CD4-positive, alpha-beta T cell (primary cell): ENCODE measurements at places on chromosomes 12 and 14.

- peaks cover 5% of the 10 kb centered on the region for H3K27me3 ChIP-seq
- H3K36me3 ChIP-seq, result no peaks in the 10 kb centered on the region
- H3K4me1 ChIP-seq, result no peaks in the 10 kb centered on the region
- H3K27ac ChIP-seq, result no peak overlapping the region
- no peak overlapping the region for H3K4me3 ChIP-seq
- no peak for DNase-seq
These were observed 242.1 kb upstream of the NOS1 start for GRCh38 chr12:117603316-117604113.

GRCh38 chr14:95225251-95225887 is 68.0 kb upstream of the DICER1 start:
- no peaks in the 10 kb centered on the region for H3K36me3 ChIP-seq
- no peak overlapping the region for H3K4me3 ChIP-seq
- H3K27ac ChIP-seq, result no peak overlapping the region

DNA sequence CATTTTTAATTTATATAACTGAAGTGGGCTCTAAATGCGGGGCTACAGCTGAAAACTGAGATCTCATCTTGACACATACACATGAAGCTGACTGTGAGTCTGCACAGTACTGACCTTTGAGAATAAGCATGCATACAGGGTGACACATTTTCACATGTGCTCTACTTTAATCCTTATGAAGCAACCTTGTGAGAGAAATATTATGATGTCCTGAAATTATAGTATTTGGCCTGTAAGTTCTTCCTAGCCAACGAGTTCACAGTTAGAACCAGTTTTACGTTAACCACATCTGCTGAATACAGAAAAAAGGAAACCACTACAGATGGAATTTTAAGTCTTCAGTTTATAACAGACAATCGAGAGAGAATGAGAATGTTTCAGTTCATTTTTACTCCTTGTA is 70.3 kb downstream of the SPPL3 start:
- no peaks in the 10 kb centered on the region for H3K36me3 ChIP-seq
- no peak overlapping the region for H3K27ac ChIP-seq
- H3K27me3 ChIP-seq, result no peaks in the 10 kb centered on the region
- H3K4me3 ChIP-seq, result no peak overlapping the region

DNA sequence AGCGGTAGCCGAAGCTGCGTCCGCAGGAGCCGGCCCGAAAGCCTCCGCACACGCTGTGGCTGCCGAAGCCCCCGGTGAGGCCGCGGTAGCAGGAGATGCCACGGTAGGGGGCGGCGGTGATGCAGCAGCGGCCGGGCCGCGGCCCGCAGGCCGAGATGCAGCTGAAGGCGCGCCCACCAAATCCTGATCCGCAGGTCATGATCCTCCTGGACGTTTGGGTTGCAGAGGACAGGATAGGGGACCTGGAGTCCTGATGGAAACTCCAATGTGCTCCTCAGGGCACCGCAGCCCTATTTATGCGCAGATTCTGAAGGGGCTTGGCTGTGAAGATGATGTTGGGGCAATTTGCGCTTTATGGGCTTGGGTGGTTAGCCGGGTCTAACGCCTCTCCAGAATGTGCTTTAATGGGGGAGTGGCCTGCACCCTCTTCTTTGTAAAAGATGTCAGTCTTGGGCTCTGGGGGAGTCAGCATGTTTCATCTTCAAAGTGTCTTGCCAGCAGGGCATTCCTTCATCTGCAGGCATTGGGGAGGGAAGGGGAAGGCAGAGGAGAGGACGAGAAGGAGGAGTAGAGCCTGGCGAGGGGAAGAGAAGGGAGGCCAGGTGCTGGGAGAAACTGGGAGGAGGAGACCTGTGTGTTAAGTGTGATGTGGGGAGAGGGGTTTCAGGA is at the start of gene KRT81:
TSS of gene KRT81 (minus strand) at position 268 of the 669 bp plus-strand sequence. CDS start at position 199, 69 bp downstream.
- peaks cover 7% of the 10 kb centered on the region for H3K27me3 ChIP-seq
- H3K4me3 ChIP-seq, result no peak within 1 kb of the TSS
- no peak within 1 kb of the TSS for H3K27ac ChIP-seq
- no peak for DNase-seq

GRCh38 chr12:1812650-1813302 is 7.6 kb upstream of the LRTM2 start:
- no peak for DNase-seq
- H3K36me3 ChIP-seq, result no peaks in the 10 kb centered on the region
- H3K27ac ChIP-seq, result no peak overlapping the region
- peak overlapping the region; percentile 5 for H3K4me3 ChIP-seq

DNA sequence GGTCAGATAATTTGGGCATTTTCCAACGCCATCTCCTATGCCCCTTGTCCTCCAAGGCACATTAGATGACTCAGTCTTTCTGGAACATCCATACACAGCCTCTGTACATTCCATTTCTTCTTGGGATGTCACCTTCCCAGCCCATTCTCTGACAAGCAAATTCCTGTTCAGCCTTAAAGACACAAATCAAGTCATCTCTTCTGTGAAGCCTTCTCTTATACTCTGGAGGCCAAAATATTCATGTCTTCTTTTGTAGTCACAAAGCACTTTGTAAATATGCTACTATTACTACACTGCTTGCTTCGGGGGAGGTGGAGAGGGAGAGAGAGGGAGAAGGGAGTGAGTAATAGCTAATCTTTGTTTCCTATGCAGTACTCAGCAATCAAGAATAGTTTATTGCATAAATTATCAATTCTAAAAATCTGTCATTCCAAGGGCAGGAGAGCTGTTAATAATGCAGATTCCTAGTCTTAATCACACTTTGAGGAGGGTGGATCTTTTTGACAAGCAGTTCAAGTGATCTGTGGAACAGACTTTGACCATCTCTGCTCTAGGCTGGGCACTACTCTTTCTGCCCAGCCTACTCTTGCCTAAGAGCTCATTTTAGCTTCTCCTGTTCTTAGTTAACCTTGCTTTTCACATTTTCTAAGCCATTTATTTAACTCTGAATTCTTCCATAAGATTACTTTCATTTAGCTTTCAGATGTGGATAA is 27.9 kb downstream of the KCNMB4 start:
- H3K27me3 ChIP-seq, result no peaks in the 10 kb centered on the region
- no peak overlapping the region for H3K27ac ChIP-seq
- no peak overlapping the region for H3K4me3 ChIP-seq
- no peaks in the 10 kb centered on the region for H3K36me3 ChIP-seq
- DNase-seq, result no peak

GRCh38 chr14:51513281-51513680 is 138.4 kb upstream of the FRMD6 start:
- H3K4me3 ChIP-seq, result no peak overlapping the region
- no peaks in the 10 kb centered on the region for H3K27me3 ChIP-seq
- H3K4me1 ChIP-seq, result no peaks in the 10 kb centered on the region
- no peak overlapping the region for H3K27ac ChIP-seq

DNA sequence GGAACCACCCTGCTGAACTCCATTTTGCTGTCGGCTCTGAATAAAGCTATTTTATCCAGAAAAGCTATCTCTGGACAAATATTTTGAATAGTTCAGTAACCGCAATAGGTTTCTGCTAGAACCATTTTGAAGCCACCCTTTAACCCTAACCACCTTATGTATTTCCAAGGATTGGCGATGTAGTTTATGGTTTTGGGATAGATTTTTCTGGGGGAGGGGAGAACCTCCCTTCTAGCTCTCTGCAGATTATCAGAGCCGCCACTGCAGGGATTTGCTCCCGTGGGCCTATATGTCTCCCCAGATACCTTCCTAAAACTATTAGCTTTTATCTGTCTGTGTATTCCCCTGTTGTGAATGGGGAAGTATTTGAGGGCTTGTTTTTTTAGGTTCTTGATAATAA is 1.8 kb upstream of the TUBA1B start:
- peaks cover 10% of the 10 kb centered on the region for H3K36me3 ChIP-seq
- DNase-seq, result no peak
- H3K4me3 ChIP-seq, result no peak overlapping the region
- no peak overlapping the region for H3K27ac ChIP-seq
- peaks cover 27% of the 10 kb centered on the region for H3K4me1 ChIP-seq

DNA sequence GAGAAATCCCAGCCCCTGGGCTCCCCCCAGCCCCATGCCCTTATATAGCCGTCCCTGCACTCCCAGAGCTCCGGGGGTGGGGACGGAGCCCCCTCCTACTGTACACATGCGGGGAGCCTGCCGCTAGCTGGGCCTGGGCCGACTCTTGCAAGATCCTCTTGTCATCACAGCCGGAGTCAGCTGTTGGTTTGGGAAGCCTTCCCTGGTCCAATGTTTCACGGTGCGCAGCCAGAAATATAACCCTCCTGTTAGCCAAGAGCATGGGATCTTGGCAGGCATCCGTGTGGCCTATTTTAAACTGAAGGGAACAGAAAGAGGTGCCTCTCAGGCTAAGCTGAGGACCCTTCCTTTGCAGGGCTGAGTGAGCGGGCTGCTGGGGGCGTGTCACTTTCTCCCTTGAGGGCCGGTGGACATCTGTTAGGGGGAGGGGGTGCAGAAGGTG is 175.3 kb downstream of the TSPAN9 start:
- no peak overlapping the region for H3K27ac ChIP-seq
- H3K36me3 ChIP-seq, result no peaks in the 10 kb centered on the region
- no peak overlapping the region for H3K4me3 ChIP-seq

GRCh38 chr14:102461490-102462338 is 47.9 kb downstream of the ANKRD9 start:
- H3K4me1 ChIP-seq, result peaks cover 5% of the 10 kb centered on the region
- no peak for DNase-seq
- H3K27ac ChIP-seq, result no peak overlapping the region
- H3K27me3 ChIP-seq, result no peaks in the 10 kb centered on the region
- H3K4me3 ChIP-seq, result no peak overlapping the region

GRCh38 chr12:113152196-113152834 is 2.8 kb downstream of the CFAP73 start:
- H3K4me3 ChIP-seq, result peak overlapping the region; percentile 53
- H3K27me3 ChIP-seq, result no peaks in the 10 kb centered on the region
- no peak overlapping the region for H3K27ac ChIP-seq
- peaks cover 34% of the 10 kb centered on the region for H3K4me1 ChIP-seq

GRCh38 chr14:49946320-49947141 is 53.6 kb downstream of the ARF6 start:
- no peak overlapping the region for H3K4me3 ChIP-seq
- peaks cover 66% of the 10 kb centered on the region for H3K4me1 ChIP-seq
- H3K27ac ChIP-seq, result peak overlapping the region; percentile 69
- DNase-seq, result peak; percentile 66
- H3K27me3 ChIP-seq, result no peaks in the 10 kb centered on the region

DNA sequence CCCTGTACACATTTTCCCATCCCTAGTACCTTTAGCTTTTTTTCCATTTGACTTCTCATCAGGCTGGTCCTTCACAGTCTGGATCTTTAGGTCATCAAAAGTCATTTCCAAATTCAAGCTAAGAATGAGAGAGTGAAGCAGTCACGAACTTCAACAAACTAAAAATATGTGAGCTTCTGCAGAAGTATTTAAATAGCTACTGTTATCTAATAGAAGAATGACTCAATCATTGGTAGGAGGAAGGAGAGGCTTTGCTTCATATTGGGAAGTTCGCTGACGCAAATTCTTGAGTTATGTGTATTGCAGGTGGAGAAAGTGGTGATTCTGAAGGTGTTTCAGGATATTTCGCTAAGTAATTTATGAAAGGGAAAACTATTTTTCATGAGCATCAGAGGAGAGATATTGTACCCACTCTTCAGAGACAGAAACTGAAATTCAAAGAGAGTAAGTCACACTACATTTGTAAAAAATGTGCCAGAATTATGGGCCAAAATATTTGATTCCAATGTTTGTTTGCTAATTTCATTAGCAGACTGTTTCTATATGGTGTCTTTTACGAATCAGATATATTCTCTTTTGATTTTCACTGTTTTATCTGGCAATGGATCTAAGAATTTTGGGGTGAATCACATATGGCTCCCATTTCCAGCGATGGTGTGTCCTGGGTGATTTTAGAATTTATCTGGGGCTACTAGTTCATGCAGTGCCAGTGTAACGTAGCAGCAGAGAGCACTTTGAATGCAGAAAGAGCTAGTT is at the start of gene OLR1:
TSS of gene OLR1 (minus strand) at position 160 of the 756 bp plus-strand sequence. CDS start at position 105, 55 bp downstream.
- DNase-seq, result no peak
- H3K36me3 ChIP-seq, result no peaks in the 10 kb centered on the region
- H3K27me3 ChIP-seq, result peaks cover 8% of the 10 kb centered on the region
- no peak within 1 kb of the TSS for H3K4me3 ChIP-seq

DNA sequence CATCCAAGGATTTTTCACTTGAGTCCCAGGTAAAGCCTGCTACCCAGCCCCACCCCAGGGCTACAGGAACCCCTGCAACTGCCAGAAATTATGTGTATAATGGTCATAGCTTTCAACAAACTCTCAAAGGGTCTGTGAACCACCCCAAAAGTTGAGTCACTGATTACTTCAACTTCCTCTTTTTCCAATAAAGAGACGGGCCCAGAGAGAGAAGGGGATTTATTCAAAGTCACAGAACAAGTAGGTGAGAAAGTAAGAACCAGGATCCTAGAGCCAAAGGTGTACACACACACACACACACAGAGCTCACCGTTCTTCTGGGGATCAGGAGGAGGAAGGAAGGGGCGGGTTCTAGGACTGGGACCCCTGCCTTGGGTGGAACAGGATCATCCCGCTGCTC is 4.8 kb upstream of the ITPK1 start:
- DNase-seq, result no peak
- no peaks in the 10 kb centered on the region for H3K36me3 ChIP-seq
- H3K4me3 ChIP-seq, result no peak overlapping the region
- no peak overlapping the region for H3K27ac ChIP-seq
- H3K4me1 ChIP-seq, result peaks cover 10% of the 10 kb centered on the region

GRCh38 chr14:69873877-69874780 is 5.1 kb upstream of the SMOC1 start:
- no peak for DNase-seq
- peaks cover 21% of the 10 kb centered on the region for H3K27me3 ChIP-seq
- H3K27ac ChIP-seq, result no peak overlapping the region
- no peaks in the 10 kb centered on the region for H3K4me1 ChIP-seq

DNA sequence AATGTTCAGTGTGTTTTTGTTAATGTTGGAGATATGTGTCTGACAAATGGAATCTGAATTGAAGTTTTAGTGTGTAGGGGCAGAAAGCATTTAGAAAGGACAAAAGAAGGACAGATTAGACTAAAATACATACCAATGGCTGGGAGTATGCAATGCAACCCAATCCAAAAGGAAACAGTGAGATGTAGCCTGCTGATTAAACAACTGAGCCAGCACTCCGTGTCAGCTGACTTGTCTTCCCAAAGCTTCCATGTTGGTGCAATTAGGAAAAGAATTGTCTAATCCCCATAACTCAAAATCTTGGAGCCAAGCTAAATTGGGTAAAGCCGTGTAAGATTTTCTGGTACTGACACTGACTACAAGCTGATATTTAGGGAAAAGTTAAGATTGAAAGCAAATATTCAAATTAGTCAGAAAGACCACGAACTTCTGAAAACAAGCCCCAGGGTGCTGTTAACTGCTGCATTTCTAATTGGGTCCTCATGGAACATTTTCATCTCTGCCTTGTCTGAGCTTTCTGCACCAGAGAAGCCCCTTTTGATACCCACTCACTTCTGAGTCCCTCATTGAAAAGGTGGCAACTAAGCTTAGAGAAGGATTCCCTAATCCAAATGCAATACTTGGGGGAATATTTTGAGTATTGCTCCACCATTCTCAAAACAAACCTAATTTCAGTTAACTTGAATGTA is 109.1 kb downstream of the DAD1 start:
- H3K27me3 ChIP-seq, result no peaks in the 10 kb centered on the region
- no peak overlapping the region for H3K27ac ChIP-seq
- peak overlapping the region; percentile 55 for H3K4me3 ChIP-seq
